ENCODE measurements at places on chromosomes 1 and 21.

DNA sequence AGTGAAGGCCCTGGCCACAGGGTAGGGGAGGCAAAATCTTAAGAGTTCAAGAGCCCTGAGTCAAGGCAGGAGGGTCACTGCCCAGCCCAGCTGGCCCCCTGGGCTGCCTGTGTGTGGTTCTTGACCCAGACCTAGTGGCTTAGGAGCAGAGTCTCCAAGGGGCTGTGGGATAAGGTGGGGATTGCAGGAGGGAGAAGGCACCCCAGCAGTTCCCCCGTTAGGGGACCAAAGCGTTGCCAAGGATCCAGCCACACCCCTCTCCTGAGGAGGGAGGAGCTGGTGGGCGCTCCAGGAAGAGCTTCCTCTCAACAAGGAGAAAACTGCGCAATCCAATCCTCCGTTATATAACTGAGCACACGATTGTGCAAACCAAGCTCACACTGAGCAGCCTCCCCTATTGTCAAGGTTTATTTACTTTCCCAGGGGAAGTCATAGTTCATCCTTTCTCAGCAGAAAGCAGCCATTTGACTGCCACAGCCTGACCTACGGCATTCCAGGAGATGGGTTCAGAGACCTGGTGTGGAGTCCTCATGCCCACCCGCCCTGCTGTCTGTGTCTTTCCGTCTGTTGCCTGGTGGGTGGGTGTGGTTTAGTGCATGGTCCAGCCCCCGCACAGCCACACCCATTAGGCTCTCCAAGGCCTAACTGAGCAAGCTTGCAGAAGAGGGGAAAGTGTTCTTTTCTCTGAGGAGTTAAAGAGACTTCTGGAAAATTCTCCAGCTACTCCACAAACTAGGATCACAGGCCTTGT, 3.5 kb downstream of the EPHX1 start:
- DNase-seq: no peak

DNA sequence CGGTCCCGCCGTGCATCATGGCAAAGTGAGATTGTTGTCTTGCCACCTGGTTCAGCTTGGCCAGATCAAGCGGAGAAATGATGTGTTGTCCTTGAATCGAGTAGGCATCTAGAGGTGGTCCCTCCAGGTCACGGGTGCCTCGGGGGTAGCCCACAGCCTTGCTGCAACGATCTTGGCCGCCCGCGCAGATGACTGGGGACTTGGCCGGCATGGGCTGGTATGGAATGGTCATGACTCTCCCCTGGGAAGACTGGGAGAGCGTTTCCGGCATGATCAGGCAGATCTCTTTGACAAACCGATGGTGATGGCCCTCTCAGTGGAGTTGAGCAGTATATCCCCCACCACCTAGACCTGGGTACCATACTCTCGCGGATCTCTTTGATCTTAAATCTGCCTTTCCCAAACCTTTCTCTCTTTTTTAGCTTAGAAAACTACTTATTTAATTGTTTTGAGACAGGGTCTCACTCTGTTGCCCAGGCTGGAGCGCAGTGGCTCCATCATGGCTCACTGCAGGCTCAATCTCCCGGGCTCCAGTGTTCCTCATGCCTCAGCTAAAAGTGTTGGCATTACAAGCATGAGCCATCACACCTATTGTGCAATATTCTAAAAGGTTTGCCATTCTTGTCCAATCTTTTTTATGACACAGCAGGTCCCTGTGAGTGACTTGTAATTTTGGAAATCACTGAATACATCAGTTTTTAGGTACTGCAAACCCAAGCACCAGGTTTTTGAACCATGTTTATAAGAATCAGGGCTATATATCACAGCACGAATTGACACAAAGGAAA, 9.4 kb upstream of the ELAPOR1 start:
- no peak for DNase-seq

DNA sequence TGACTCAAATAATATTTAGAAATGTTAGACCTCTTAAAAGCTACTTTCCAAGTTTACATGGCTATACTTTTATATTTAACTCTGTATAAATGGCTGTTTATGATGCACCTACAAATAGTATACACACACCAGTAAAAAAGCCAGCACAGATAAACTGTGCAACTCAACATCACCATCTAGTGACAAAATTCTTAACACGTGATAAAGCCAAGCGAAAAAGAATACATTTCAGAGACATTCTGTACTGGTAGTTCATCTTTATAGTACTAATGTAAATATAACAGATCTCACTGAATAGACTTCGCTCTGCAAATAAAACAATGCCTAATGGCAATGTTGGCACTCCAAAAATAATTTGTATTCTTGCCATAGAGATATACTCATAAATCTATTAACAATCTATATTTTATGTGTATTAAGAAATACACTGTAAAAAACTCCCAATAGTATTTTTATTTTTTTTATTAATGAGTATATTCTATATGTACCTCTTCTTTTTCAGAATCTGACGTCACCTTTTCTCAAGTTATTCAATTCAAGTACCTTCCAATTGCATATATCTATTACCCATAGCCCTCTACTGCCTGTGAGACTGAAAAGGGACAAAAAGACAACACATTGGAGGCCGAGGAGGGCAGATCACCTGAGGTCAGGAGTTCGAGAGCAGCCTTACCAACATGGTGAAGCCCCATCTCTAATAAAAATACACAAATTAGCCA, 100.2 kb downstream of the DPYD start:
- no peak for DNase-seq

DNA sequence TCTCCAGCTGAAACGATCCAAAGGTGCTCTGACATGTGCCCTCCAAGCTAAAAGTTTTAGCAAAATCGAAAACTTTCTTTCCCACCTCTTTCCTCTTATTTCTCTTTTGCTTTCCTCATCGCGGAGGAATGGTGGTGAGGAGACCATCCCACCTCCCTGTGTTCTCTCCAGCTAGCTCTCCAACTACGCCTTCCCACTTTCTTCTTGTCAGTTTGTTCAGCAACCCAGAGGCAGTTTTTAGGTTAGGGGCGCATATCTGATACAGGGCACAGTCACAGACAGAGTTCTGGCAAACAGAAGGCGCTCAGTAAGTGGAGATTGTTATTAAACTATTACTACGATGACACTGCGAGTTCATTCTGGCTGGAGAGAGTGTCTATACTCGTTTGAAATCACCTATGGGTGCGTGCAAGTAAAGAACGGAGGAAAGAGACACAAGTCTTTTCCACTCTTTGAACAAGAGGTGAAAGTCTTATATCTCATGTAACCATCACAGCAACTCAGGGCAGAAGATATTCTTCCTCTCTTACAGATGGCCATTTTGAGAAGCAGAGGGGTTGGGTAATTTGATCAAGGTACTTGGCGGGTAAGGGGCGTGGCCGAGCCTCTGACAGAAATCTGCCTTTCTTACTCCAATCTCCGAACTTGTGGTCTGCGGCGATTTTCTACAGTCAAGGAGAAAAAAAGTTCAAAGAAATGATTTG, 13.9 kb downstream of the HLX start:
- no peak for DNase-seq

- DNase-seq: no peak
These were observed 143.1 kb downstream of the TGFBR3 start for GRCh38 chr1:91742848-91743292.

DNA sequence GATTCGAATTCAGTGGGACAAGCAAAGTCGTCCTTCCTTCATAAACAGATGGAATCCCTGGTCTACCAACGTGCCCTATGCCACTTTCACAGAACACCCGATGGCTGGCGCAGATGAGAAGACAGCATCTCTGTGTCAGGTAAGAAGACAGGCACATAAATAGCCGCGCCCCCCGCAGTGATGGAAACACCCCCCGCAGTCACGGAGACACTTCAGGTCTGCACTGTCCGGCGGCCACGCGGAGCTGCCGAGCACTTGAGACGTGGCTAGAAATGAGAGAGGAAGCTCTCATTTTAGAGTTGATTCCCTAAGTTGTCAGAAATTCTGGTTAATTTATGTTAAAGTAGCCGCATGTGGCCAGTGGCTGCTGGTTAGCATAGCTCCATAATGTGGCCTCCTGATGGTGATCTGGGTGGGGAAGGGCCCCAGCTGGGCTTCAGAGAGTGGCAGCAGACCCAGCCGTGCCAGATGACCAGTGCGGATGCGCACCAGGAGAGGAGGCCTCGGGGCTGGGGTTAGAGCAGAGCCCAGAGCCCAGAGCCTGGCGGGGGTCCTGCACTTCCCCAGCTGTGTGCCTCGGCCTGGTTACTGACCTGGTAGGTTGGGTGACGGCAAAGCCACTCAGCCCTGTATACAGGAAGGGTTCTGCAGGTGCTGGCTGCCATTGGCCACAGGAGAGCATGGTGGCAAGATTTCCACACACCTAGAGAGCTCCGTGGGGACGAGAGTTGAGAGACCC, 2.9 kb downstream of the TPRG1L start:
- DNase-seq: no peak

DNA sequence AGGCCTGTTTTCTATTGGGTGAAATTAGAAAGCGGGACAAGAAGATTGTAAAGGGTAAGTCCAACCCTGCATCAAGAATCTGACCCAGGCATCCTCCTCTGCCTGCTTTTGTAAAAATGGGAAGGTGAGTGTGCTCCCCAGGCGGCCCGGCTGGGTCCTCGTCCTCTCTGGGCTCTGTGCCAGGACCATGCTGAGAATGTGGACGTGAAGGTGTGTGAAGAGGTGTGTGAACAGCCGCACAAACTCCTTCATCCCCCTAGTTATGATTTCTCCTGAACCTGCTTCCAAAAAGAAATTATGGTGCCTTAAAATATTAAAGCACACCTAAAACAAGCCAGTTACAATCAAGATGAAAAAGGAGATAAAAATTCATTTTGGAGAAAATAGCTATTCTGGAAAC, 185.7 kb downstream of the IGSF21 start:
- DNase-seq: no peak

- no peak for DNase-seq
These were observed 23.9 kb downstream of the KLHDC7A start for GRCh38 chr1:18504609-18505008.

DNA sequence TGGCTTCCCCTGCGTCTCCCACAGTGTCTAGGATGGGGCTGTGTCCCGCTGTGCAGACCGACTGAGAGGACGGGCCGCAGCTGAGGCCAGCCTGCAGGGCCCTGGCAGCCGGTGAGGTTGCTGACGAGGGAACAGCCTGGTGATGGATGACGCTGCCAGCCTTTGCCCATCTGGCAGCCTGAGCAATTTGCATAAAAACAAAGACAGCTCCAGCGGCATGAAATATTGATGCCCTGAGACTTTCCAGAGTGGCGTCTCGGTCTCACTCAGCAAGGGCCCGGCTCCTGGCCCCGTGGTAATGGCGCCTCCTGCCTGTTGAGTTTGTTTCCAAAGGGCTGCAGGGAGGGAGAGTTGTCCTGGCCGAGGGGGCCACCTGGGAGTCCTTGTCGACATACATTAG, 19.1 kb upstream of the KCNA10 start:
- DNase-seq: no peak

DNA sequence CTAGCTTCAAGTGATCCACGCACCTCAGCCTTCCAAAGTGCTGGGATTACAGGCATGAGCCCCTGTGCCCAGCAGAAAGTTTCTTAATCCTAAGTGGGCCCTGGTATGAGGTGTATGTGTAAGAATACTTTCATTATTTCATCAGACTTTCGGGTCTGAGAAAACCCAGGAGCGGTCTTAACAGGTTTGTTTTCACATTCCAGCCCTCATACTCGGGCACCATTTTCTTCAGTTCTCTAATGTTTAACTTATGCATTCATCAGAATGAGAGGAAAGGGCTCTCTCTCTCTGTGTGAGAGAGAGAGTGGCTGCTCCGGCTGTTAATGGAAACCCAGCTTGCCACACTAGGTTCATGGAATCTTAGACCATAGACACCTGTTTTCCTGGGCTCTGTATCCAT, 4.2 kb upstream of the PADI1 start:
- DNase-seq: no peak

- DNase-seq: no peak
These were observed 16.7 kb downstream of the HMGN1 start for GRCh38 chr21:39332175-39332574.

DNA sequence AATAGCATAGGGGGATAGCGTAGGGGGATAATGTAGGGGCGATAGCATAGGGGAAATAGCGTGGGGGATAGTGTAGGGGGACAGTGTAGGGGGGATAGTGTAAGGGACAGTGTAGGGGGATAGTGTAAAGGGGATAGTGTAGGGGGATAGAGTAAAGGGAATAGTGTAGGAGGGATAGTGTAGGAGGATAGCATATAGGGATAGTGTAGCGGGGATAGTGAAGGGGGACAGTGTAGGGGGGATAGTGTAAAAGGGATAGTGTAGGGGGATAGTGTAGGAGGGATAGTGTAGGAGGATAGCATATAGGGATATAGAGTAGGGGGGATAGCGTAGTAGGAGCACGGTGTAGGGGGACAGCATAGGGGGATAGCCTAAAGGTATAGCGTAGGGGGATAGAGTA, 14.1 kb upstream of the ARF1 start:
- no peak for DNase-seq

GRCh38 chr1:169207797-169208520, 101.5 kb downstream of the ATP1B1 start:
- DNase-seq: no peak

DNA sequence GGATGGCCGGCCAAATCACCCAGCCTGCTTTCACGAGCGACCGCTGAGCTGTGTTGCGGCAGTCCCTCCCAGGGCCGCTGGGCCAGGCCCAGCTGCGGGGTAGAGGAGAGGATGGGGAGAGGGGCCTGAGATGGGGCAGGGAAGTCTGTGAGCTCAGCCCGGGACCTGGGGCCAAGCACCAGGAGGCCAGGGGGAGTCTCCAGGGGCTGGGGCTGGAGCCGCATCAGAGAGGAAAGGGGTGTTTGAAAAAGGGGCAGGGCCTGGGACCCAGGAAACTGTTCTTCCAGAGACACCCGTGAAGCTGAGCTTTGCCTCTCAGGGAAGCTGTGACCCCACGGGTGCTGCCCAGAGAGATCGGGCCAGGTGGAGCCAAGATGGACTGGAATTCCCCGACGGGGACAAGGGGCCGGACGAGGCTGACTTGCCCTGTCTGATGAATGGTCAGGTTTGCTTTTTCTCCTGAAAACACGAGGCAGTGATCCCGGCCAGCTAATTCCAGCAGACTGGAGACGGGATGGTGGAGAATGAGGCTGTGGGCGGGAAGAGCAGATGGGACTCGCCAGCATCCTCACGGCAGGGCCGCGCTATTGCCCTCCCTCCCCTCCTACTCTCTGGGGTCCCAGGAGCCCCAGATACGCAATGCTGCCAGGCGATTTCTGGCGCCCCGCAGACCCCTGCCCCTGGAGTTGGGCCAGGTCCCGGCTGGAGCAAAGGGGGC, 40.3 kb upstream of the COL18A1 start:
- DNase-seq: no peak

Data from stimulated activated CD8-positive, alpha-beta memory T cell treated with anti-CD3 and anti-CD28 coated beads, Interleukin-4, amount 100 ng/mL, for 48 hours (primary cell).